Left cardiac atrium (tissue), 4 donors: ENCODE measurements at places on chromosomes 4 and X. TPM values are rescaled to one million over a fixed set of nuclear protein-coding genes. Genes with fewer than 3 reads are reported as not detected.

The ARX gene
- not detected for total RNA-seq

The VCX3B gene
- not detected for total RNA-seq

GRCh38 chr4:26055855-26056254, 141.8 kb downstream of the SMIM20 start:
- DNase-seq: no peak

The FAM47E gene
- total RNA-seq: 2.9 TPM

The OTC gene
- 0.32 TPM for total RNA-seq

DNA sequence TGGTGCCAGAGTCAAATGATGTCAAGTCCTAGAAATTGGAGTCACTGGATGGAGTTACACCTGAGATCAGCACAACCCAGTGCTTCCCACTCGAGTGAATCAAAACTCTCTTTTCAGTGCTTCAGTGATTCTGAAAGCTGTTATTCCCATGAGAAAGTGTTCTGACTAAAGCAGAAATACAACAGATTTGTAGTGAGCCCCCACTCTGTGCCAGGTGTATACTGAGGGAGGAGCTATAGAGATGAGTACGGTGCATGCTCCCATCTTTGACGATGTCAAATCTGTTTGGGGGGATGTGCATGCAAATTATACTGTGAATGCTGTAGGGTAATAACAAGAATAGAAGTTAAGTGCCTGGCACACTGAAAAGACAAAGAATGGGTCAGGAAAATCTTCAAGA, 330.2 kb downstream of the HS3ST1 start:
- no peak for DNase-seq

DNA sequence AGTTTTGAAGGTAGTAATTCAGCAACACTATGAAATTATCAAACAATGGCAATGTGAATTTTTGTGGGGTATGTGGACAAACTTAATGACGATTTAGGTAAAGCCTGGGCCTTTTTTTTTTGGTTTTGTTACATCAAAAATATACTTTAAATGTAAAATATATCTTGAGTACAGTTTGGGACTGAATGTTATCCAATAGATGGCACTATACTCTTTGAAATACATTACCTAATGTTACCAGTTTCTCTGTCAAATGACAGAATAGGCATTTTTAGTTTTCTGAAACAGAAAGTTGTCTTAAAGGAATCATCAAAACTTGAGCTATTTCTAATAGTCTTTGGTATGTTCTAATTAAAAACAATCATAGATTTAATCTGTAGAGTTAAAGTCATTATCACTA, 1651.9 kb downstream of the C4orf33 start:
- DNase-seq: no peak

The FRMPD4 gene
- 0.77 TPM for total RNA-seq

The PGAM4 gene
- total RNA-seq: not detected

GRCh38 chr4:145732001-145732815, 52.3 kb downstream of the C4orf51 start:
- DNase-seq: no peak

The GASK1B gene
- 61.5 TPM for total RNA-seq

- no peak for DNase-seq
Measured at GRCh38 chr4:186058253-186058979, 10.5 kb upstream of the TLR3 start.

The TMEM154 gene
- total RNA-seq: 2.8 TPM

The GABRB1 gene
- 4.4 TPM for total RNA-seq

The TEX11 gene
- not detected for total RNA-seq

- DNase-seq: no peak
Measured at GRCh38 chr4:75004755-75005668, 72.1 kb downstream of the PARM1 start.

The PDGFRA gene
- 67.9 TPM for total RNA-seq

GRCh38 chr4:158823461-158823873, 54.6 kb downstream of the FNIP2 start:
- DNase-seq: peak; percentile 28

DNA sequence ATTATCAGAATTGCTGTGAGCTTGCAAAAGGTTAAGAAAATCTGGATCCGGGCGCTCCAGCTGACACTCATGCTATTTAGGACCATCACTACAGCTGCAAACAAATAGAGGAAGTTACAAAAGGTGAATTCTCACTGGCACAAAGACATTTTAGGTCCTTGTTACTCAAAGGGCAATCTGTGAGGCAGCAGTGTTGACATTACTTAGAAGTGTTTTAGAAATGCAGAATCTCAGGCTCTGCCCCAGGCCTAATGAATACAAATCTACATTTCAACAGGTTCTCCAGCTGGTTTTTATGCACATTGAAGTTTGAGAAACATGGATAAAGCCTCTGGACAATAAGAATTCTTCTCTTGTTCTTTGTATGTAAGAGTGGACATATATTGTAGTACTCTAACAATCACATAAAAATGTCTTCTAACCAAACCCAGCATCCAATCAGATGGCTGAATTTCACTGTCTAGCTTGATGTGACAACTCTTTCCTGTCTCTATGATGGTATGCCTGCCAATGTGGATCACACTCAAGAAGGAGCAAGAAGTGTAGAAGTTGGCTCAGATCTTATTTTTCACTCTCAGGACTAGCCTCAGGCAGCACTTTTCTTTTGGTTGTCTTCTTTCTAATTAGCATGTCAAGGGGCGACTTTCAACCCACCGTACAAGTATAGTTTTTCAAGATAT, 18.8 kb downstream of the SLC7A11 start:
- no peak for DNase-seq

GRCh38 chrX:3393581-3394111, 47.2 kb upstream of the MXRA5 start:
- DNase-seq: no peak

- DNase-seq: no peak
Measured at GRCh38 chr4:67776746-67777145, 22.6 kb upstream of the GNRHR start.

DNA sequence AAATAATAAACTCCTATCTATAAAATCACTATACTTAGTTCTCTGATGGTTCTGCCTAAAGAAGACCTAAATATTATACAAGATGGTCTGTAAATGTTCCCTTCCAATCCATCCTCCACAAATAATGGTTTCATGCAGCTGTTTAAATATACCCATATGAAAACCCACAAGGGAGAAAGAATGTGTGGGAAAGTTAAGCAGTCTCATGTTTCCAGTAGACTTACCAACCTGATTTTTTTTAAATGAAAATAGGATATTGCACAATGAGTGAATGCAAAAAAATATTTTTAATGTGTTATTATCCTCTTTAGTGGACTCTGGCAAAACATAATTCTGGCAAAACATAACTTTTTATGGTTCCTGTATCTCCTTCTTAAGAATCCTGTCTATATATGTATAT, 23.3 kb downstream of the CAMK2D start:
- DNase-seq: no peak

- no peak for DNase-seq
Measured at GRCh38 chr4:132332932-132333723, 816.0 kb upstream of the PCDH10 start.

- no peak for DNase-seq
Measured at GRCh38 chr4:121199742-121200561, 35.8 kb upstream of the TNIP3 start.

The CXXC4 gene
- total RNA-seq: 2.3 TPM

The DGKK gene
- not detected for total RNA-seq

DNA sequence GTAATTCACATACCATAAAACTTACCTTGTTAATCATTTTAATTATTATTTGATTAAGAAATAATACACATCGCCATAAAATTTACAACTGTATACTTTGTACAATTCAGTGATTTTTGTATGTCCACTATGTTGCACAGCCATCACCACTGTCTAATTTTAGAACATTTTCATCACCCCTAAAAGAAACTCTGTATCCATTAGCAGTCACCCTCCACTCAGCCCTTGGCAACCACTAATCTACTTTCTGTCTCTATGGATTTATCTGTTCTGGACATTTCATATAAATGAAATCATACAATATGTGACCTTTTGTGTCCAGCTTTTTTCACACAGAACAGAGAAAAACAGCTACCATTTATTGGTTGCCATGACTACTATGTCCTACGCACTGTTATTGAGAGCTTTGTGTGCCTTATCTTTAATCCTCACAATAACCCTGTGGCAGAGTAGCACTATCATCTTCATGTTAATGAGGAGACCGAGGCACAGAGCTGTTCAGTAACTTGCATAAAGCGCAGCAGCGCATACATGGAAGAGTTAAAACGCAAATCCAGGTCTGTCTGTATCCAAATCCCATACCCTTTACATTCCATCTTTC, 64.6 kb upstream of the PAGE1 start:
- no peak for DNase-seq

The BCLAF3 gene
- total RNA-seq: 6.9 TPM

DNA sequence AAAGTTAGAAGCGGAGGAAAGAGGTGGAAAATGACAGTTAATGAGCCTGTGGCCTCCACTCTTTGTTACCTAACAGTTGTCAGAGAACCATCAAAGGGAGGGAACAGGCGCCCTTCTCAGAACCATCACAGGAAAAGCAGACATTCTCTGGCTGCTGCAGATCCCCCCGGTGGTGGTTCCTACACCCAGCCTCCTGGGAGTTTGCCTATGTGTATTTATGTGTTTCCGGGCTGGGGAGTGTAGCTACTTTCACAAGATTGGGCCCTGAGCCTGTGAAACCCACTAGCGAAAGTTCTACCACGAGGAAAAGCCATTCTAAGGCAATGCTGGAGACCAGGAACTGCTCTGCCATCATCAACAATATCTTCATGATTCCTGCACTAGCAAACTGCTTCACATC, 52.7 kb upstream of the BCOR start:
- DNase-seq: no peak
